ENCODE measurements at places on chromosomes 3 and 15. TPM values are rescaled to one million over a fixed set of nuclear protein-coding genes. Genes with fewer than 3 reads are reported as not detected.

Gene B2M
- 2,417 TPM for polyA plus RNA-seq

Gene GOLGA6L7
- not detected for polyA plus RNA-seq

Gene IL5RA
- polyA plus RNA-seq, result 0.07 TPM

Gene CCDC51
- 9.9 TPM for polyA plus RNA-seq

Gene LZTFL1
- 12.3 TPM for polyA plus RNA-seq

Gene TRH
- 1.0 TPM for polyA plus RNA-seq

Gene SCAANT1
- not detected for polyA plus RNA-seq

Gene HRG
- polyA plus RNA-seq, result not detected

Gene HIGD2B
- polyA plus RNA-seq, result not detected

Gene SLC12A8
- polyA plus RNA-seq, result 11.0 TPM

Gene SYNPR
- not detected for polyA plus RNA-seq

Gene SUSD5
- 16.0 TPM for polyA plus RNA-seq

Gene RNU5B-1
- not detected for polyA plus RNA-seq

Gene FSTL1
- 104 TPM for polyA plus RNA-seq

Gene SUCNR1
- 0.53 TPM for polyA plus RNA-seq

Gene GOLGA8K
- polyA plus RNA-seq, result 0.60 TPM

Gene ZFYVE19
- polyA plus RNA-seq, result 14.7 TPM

Gene MED12L
- 0.15 TPM for polyA plus RNA-seq

Gene AQP9
- 2.9 TPM for polyA plus RNA-seq
